ENCODE measurements at places on chromosomes 6 and 20.

- peak; percentile 39 for DNase-seq
Observed at GRCh38 chr20:21361266-21361665, 36.1 kb downstream of the NKX2-4 start.

GRCh38 chr6:139540276-139540675 lies 165.8 kb upstream of the CITED2 start:
- DNase-seq = peak; percentile 61

GRCh38 chr20:57225197-57225733 lies 41.2 kb downstream of the BMP7 start:
- no peak for DNase-seq

DNA sequence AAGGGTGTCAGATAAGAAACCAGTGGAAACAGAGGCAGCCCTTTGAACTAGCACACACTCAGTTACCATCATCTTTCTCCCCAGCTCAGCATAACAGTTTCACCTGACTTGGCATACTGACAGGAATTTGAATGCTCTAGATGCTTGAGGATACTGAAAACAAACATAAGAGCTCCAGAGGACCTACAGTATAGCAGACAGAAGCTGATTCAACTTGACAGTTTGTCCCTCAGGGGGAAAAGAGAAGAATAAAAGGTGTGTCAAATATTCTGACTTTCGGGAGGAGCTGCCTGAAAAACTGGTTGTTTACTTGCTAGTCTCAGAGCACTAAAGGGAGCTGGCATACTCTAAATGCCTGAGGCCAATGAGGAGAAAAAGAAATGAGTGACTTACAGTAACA lies 35.1 kb downstream of the EYS start:
- no peak for DNase-seq

DNA sequence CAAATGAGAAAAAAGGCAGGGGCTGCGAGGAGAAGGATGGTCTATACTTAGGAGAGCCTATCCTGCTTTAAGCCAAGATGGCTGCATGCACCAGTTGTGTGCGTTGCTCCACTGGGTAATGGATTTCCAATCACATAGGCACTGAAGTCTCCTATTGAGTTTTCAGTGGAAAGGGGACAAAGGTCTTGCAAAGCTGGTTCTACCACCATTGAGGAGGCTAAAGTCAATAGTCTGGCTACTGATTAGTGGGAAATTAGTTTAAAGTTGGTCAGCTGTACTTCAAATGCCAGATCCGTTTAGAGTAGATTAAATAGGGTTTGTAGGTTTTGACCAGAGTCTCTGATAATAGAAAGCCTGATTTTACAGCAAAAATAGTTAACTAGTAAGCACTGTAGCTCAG lies 104.9 kb downstream of the SESN1 start:
- no peak for DNase-seq

DNA sequence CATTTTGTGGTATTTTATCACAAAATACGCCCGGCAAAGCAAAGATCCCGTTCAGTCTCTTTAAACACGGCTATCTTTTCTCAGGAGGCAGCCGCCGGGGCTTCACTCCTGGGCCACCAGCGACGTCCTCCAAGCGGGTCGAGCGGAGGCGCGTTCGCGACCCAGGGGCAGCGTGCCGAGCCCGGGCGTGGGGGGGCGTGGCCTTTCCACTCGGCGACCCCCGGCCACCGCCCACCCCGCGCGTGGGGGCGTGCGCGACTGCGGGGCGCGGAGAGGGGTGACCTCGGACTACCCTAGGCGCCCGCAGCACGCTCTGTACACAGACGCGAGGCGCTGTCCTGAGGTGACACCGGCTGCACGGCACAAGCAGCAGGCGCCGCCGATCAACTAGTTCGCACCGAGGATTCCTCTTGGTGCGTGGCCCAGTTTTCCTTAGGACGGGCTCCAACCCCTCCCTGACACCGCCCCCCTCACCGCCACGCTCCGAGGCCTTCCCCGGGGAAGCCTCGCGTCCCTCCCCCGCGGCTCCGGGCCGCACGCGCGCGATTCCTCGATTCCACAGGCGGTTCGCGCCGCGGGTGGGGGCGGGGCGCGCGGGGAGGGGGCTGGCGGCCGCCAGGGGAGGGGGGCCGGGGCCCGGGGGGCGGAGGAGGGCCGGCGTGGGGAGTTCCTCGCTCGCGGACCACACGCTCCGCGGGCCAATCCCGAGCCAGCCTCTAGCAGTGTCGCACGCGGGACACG lies 1.1 kb upstream of the JARID2 start:
- DNase-seq = peak; percentile 64

GRCh38 chr6:136127873-136128272 lies 122.2 kb downstream of the MTFR2 start:
- DNase-seq = no peak
